Stimulated activated CD8-positive, alpha-beta memory T cell treated with anti-CD3 and anti-CD28 coated beads, Interleukin-4, amount 100 ng/mL, for 1 hour (primary cell): ENCODE measurements at places on chromosomes 16 and 17.

DNA sequence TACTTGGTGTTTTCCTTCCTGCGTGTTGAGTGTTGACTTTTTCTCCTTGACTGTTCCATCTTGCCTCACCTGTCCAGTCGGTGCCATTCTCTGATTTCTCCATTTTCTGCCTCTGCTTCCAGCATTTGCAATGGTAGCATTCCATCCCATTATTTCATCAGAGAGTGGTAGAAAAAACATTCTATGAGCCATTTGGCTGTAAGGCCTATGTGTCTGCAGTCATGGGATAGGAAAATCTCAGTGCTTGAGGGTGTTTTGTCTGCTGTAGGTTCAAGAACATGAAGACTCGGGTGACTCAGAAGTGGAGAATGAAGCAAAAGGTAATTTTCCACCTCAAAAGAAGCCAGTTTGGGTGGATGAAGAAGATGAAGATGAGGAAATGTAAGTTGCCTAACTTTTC is 2.7 kb downstream of the UTP18 start:
- DNase-seq, result no peak

GRCh38 chr17:7016418-7016817 is 4.0 kb downstream of the RNASEK start:
- no peak for DNase-seq

DNA sequence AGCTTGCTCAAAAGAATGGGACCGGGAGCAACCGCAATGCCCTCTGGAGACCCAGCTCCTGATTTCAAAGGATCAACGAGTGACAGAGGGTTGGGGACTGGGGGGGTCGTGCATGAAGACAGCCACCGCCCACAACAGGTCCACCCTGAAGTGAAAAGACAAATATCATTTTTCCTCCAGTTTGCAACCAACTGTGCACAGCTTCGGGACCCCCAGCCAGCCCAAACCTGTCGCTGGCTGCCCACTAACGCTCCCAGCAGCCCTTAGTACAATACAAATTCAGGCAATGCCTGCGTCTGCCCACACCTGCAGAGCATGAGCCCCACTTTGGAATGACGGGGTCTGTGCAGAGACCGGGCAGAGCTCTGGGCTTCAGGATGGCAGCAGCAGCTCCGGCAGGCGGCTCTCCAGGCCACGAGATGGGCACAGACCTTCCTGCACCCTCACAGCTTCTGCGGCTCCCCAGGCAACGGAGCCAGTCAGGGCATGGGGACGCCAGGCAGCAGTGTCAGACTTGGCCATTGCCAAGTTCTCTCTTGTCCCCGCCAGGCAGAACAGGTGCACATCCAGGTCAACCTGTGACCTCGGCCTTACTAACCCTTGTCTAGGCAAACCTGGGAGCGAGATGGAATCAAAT is 60.1 kb downstream of the TBC1D16 start:
- DNase-seq, result no peak

DNA sequence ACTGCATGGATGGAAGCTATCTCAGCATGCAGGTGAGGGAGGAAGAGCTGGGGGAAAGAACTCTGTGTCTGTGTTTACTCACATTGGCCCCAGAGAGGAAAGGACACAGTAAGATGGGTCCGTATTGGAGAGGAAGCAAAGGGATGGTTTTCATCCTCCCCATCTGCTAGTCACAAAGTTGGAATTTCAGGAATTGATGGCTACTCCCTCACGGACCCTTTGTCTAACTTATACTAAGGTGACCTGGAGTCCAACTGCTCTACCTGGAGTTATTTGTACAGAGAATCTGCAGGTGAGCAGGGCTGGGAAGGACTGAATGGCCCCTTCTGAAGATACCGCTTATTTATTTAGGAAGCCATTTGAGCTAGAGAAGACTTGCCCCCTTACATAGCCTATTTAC is 55.1 kb downstream of the WNT3 start:
- no peak for DNase-seq

DNA sequence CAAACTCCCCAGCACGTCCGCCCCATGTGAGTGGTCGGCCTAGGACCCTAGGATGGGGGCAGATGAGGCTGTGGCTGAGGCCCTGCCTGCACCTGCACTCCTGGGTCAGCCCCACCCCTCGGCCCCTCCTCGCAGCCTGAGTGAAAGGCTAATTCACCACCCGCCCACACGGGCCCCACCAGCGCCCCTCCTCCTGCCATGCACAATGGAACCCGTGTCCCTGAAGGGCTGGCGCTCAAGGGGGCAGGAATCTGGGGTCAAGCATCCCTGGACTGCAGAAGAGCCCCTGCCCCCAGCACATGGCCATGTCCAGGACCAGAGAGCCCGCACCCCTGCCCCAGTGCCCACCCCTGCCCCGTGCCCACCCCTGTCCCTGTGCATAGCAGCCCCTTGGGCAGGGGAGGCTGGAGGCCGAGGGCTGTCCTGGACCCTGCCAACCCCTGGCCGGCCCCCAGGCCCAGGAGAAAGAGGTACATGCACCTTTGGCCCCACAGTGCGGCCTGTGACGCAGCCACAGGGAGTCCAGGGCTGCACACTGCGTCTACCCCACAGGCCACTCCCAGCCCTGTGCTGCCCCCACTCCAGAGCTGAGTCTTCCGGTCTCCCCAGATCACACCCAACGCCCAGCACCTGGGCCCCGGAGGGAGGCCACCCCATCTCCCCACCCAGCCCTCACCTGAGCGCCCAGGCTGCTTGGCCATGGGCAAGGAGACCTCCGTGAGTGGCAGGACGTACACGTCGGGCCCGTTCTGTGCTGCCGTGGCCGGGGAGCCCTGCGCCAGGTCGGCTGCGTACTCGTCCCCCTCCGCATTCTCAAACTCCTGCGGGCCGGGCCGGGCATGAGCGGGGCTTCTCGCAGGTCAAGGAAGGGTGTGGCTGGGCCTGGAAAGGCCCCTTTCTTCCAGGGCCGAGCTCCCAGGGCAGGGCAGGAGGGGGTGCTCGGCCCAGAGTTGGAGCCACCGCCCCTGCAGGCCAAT is 34.6 kb upstream of the PVALEF start:
- no peak for DNase-seq

GRCh38 chr16:78240459-78241222 is 141.2 kb downstream of the WWOX start:
- DNase-seq, result no peak

DNA sequence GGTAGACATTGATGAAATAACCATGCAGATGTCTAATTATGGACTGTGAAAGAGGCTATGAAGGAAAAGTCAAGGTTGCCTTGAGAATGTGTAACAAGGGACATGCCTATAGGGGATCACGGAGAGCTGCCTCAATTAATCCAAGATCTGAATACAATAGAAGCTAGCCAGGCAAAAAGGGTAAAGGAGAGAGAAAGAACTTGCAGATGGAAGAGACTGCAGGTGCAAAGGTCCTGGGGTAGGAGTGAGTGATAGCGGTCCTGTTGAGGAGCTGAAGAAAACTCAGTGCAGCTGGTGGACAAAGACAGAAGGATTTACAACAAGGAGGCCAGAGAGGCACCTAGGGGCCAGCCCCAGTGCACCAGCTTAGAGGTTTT is 15.9 kb upstream of the TNS4 start:
- no peak for DNase-seq

- no peak for DNase-seq
Observed at GRCh38 chr16:28839004-28839639, 7.0 kb downstream of the TUFM start.
